NAMALWA (cell line): ENCODE measurements at places on chromosomes 7 and 10.

GRCh38 chr7:17298840-17299482 is 509 bp downstream of the AHR start:
- no peak for DNase-seq

GRCh38 chr7:86320889-86321288 is 322.8 kb upstream of the GRM3 start:
- no peak for DNase-seq

- no peak for DNase-seq
Measured at GRCh38 chr7:28800150-28800549, 158.0 kb downstream of the TRIL start.

- no peak for DNase-seq
Measured at GRCh38 chr10:112546474-112546873, 99.5 kb downstream of the VTI1A start.

GRCh38 chr10:91340613-91341362 is 69.4 kb upstream of the HECTD2 start:
- no peak for DNase-seq

GRCh38 chr10:103870516-103870915 is 15.1 kb upstream of the SH3PXD2A start:
- no peak for DNase-seq

- no peak for DNase-seq
Measured at GRCh38 chr7:38452681-38453108, 178.5 kb downstream of the AMPH start.

DNA sequence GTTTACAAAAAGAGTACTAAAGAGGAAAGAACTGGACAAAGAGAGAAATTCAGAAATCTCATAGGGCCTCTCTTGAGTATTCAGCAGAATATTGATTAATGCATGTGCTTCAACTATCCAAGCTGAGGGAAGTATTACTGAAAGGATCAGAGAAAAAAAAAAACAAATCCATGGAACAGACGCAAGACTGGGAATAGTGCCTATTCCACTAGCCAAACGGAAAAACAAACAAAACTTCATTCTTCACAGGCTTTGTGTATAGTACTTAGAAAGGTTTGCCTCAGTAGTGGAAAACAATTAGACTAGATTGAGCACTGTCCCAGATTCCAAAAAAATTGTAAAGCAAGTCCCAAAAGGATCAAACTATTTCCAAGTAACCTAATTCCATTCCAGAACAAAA is 106.2 kb downstream of the TFEC start:
- DNase-seq: no peak

GRCh38 chr7:24757353-24758275 is at the start of gene GSDME:
TSS of gene GSDME (minus strand) at chr7:24757464. CDS start at chr7:24749774, 7,690 bp downstream.
- no peak for DNase-seq

GRCh38 chr7:148242294-148242821 is 348.2 kb upstream of the C7orf33 start:
- DNase-seq: peak; percentile 63

GRCh38 chr7:112537822-112538387 is 57.1 kb downstream of the LSMEM1 start:
- no peak for DNase-seq

DNA sequence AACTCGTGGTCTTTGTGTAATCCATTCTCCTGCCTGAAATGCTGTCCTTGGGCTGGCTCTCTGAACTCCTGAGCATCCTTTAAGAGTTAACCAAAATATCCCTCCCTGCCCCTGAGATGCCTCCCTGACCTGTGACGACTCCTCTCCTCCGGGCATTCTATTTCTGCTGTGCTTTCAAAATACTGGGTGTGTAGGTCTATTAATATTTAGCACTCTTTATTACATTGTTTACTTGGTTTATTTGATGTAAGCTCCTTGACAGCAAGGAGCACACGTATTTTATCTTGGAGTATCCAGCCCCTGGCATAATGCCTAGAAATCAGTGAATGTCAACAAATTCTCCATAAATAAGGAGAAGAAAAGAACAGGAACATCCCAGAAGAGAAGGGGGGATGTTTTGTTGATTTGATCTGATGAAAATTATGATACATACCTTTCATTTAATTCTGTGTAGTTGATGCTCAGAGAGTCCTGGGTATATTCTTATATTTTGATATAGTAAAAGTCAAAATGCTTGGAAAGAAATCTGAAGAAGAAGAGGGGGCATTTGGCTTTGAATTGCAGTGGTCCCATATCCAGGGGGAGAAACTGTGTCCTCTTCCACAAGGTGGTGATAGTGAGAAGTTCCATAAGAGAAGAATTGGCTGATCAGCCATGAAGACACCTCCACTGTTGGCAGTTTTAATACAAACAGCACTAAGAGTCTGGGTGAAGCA is 107.7 kb upstream of the MPP7 start:
- DNase-seq: no peak

DNA sequence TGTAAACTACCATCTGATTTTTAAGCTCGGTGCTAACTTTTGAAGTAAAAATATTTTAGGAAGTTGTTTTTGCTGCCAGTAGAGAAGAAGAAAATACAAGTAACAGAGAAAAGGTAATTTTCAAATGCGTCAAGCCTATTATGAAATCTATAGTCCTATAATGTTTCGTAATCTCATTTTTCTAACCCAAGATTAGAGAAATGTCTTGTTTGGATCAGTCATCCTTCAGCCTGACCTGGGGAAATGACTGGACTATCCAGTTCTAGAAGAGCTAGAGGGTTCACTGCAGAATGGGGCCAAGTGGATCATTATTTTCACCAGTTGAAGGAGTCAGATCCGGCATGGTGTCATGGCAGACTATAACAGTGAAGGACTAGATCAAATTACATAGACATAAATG is 62.7 kb upstream of the FGL2 start:
- no peak for DNase-seq

DNA sequence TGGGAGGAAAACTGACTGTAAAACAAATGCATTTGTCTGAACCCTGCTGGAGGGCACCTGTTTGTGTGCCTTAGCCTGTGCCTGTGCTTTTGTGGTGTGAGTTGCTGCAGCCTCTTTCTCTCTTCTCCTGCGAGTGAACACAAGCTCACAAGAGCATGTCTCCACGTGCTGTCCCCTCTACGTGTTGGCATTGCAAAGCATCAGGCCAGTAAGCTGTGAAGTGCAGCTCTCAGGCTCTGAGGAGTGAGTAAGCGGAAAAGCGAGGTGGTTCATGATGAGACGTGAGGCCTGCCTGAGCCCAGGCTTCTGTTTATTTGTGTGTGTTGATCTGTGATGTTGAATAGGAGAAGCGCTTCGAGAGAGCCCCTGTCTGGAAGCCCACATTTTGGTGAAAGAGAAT is 85.6 kb upstream of the PDCD4 start:
- no peak for DNase-seq

- no peak for DNase-seq
Measured at GRCh38 chr10:62647375-62648092, 157.0 kb upstream of the ADO start.

DNA sequence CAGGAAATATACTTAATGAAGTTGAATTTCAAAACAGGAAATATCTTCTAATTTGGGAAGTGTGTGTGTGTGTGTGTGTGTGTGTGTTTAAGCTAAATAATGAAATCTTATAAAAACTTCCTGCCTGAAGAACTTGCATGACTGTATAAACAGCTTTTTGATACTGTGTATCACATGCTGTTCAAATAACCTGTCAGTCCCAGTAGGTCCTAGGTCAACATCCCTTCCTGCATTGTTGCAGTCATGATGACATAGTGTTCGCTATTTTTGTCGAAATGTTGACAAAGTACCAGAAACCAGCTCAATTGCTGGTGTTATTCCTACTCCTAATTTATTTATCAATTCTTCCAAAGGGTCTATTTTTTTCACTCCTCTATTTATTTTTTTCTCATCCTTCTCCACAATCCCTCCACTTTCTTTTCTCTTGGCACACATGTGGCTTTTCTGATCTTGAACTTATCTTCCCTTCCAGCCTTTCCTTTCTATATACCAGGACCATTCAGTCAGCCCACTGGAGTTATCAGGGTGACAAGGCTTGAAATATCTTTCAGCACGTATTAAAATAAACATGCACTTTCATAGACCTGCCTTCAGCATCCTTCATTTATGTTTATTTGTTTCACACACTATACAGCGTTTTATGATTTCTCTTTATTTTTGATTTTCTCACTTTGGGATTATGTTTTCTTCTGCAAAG is 115.8 kb downstream of the PLXDC2 start:
- DNase-seq: no peak

GRCh38 chr7:1665549-1666316 is 4.3 kb upstream of the ELFN1 start:
- DNase-seq: no peak

GRCh38 chr7:140774371-140774770 is 77.9 kb downstream of the NDUFB2 start:
- no peak for DNase-seq

DNA sequence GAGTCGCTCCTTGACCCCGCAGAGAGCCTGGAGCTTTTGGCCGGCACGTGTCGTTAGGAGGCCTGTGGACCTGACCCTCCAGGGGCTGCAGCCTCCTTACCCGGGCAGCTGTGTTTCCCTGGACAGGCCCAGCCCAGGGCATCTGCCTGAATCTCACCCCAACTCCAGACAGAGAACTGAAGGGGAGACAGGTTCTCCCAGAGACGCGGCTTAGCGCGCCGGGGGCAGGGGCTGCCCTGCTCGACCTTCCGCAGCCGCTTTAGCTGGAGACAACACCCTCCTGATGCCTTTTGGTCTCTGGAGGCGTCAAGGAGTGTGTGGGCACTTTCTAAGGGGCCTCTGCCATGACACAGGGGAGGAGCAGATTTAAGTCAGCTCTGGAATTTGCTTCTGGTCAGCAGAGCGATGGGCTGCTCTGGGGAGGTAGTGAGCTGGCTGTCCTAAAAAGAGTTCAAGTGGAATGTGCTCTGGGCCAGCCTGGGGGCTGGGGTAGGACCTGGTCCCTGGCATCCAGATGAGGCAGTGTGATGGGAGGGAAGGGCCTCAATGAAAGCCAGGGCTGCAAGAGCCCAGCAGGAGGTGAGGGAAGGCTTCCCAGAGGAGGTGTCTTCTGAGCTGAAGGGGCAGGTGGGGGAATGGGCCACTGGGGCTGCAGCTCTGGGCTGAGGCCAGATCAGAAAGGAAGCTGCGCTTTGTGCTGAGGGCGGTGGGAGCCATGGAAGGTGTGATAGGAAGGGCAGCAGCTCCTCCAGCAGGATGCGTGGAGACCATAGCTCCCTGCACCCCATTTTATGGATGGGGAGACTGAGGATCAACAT is 5.8 kb downstream of the GRIFIN start:
- no peak for DNase-seq

DNA sequence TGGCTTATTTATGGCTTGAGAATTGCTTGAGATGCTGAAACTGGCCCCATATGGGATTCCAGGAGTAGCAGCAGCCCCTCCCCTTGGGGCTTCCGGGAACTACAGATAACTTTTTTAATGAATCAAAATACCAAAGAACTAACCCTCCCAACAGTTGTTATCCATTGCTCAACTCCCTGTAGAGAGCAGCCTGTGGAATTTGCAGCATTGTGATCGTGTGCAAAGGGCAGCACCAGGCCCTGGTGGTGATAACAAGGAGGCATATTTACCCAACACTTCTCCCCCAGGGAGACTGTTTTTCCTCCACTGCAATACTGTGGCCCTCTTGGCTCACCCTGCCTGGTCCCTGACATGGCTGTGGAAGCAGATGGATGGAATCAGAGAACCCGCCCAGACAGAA is 196.2 kb downstream of the PLXNA4 start:
- no peak for DNase-seq

DNA sequence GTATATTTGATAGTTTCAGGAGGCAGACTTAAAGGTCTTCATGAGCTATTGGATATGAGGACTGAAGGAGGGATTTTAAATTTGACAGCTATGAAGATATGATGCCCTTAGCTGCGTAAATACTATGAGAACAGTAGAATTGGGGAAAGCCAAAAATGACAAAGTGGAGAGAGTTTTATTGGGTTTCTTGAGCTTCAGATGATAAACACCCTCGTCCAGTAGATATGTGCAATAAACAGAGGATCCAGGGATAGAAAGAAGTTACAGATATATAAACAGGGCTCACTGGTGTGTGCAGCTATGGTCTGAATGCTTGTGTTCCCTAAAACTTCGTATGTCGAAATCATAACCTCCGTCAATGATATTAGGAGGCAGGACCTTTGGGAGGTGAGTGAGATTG is 131.3 kb downstream of the INHBA start:
- DNase-seq: no peak

DNA sequence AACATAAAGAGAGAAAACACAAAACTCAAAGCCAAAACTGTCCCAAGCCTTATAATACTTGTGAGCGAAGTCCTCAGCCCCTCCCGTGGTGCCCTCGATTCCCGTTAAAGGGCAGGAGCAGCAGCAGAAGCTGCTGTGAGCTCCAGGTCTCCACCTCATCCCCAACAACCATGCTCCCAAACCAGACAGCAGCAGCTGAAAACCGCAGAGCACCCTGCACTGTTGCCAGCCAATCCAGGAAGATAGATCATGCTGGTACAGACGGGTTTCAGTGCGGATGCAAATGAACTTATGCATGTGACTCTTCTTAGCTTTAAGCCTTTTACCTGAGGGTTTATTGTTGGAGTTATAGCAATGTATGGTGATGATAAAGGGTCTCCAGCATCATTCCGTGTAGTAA is 97.9 kb downstream of the DNAJB6 start:
- DNase-seq: no peak

DNA sequence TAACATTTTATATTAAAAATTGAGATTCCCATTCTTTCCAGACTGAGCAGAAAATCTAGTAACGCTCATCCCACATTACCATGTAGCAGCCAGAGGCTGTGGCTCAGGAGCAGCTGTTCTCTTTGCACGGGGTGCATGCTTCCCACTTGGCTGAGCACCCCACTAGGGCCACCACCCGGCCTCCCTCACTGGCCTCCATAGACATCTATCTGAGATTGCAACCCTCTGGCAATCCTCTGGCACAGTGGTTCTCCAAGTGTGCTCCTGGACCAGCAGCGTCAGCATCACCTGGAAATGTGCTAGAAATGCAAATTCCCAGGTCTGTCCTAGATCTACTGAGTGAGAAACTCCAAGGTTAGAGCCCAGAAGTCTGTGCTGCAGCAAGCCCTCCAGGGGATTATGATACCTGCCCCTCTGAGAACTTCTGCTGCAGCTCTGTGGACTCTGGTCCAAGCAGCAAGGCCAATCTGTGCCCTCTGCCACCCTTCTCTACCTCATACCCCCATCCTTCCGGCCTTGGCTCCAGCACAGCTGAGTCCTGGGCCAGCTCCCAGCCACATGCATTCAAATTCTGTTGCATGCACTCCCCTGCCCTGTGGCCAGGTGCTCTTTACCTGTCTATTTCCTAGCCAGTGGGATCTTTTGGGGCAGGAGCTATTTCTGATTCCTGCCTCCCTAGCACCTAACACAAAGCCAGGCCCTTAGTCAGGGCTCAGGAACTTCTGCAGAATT is 301.5 kb downstream of the GRID1 start:
- DNase-seq: no peak

- DNase-seq: peak; percentile 78
Measured at GRCh38 chr7:936386-937054, 18.0 kb downstream of the ADAP1 start.

DNA sequence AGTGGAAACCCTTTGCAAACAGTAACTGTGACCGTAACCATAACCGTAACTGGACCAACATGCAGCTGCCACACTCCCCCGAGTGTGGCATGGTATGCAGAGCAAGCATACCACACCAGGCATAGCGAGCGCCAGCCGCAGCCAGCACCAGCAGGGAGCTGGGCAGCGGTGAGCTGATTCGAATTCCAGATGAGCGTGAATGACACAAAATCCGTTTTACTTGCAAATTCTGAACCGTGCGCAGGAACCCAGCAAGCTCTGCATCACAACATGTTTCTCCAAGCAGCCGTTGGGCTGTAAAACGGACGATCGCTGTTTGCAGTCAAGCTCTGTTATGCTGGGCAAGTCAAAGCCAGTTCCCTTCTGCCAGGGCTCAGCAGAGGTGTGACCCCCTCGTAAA is 111.1 kb downstream of the OAT start:
- DNase-seq: no peak

GRCh38 chr10:120480065-120480600 is 23.1 kb downstream of the PLPP4 start:
- no peak for DNase-seq
